ENCODE measurements at places on chromosomes 3 and 15.

DNA sequence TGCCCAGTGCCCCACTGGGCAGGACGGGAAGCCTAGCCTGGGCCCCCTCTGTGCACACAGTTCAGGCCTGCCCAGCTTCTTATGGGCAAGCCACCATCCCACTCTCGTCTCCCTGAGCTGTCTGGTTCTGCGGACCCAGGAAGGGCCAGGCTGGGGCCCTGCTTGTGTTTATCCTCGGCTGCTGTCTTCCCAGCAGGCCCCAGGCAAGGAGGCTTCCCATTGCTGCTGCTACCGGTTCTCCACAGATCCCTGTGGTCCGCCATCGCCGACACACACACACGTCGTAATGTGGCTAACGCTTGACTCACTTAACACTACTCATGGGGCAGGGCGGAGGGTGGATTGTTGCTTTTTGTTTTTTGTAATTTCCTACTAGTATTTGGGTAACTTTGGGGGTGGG is 52.4 kb upstream of the SLC6A1 start:
- DNase-seq = peak; percentile 26

DNA sequence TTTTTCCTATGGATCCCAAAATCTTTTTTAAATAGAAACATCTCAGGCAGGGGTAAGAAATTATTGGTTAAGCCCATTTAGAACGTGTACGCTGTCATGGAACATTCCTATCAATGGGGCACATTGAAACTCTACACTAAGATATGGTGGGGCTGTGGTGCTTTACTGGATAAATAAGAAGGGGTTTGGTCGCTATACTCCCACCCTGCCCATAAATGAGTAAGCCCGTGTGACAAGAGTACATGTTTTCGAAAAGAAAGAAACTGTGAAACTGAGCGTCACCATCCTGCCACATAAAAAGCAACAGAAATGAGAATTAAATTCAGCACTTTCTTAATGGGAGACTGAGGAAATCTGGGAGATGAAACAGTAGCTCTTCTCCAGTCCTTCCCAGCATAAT is 929.7 kb upstream of the CFAP20DC start:
- DNase-seq = no peak

GRCh38 chr15:48823237-48823636 is 12.4 kb upstream of the CEP152 start:
- DNase-seq = no peak

- no peak for DNase-seq
Measured at GRCh38 chr3:23805210-23805632, 534 bp upstream of the UBE2E1 start.

GRCh38 chr3:159237226-159237625 is 435.4 kb downstream of the MFSD1 start:
- no peak for DNase-seq

- no peak for DNase-seq
Measured at GRCh38 chr3:134527037-134527436, 41.2 kb downstream of the CEP63 start.

DNA sequence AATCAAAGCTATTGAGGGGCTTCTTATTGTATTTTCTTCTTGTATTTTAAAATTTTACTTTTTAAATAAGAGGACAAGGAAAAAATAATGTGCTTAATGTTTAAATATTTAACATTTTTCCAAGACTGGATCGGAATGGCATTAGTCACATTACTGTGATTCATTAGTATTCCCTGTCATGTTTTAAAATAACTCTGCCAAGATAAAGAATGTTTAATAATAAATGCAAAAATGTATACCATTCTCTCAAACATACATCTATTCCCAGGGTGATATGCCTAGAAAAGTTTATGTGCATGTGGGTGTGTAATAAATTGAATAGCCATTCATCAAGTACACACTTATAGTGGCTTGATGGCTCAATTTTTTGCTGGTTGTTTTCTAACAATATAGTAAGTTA is 936.1 kb downstream of the PLOD2 start:
- no peak for DNase-seq

GRCh38 chr3:13375464-13375863 is 44.7 kb downstream of the NUP210 start:
- DNase-seq = no peak

- DNase-seq = no peak
Measured at GRCh38 chr3:41169023-41169422, 30.3 kb upstream of the CTNNB1 start.

DNA sequence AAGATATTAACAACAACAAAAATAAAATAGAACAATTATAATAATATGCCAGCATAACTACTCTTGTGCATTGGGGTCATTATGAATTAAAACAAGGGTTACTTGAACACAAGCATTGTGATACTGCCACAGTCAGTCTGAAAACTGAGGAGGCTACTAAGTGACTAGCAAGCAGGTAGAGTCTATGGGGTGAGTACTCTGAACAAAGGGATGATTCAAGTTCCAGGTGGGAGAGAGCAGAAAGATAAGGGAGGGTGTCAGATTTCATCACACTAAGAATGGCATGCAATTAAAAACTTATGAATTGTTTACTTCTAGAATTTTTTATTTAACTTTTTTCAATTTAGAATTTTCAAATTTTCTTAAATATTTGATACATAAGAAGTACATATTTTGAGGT is 754.4 kb upstream of the GOLIM4 start:
- no peak for DNase-seq

- DNase-seq = peak; percentile 92
Measured at GRCh38 chr3:47824541-47825473, 21.9 kb downstream of the DHX30 start.

DNA sequence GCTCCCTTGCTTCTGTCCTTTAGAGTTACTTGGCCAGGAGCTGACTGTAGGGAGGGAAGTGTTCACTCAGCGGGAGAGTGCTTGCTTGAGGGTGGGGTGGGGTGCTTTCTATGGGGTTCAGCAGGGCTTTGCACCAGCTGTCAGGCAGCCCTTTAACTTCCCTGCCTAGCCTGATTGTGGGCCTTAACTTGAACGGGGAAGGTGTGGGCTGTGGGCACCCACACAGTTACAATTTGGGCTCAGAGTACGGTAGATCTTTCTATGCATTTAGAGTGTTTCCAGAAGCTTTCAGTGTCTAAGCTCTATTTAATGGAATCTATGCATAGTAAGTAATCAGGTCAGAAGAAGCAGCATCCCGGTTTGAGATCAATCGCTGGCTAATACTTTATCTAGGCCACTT is 48.2 kb upstream of the SKOR1 start:
- DNase-seq = no peak

DNA sequence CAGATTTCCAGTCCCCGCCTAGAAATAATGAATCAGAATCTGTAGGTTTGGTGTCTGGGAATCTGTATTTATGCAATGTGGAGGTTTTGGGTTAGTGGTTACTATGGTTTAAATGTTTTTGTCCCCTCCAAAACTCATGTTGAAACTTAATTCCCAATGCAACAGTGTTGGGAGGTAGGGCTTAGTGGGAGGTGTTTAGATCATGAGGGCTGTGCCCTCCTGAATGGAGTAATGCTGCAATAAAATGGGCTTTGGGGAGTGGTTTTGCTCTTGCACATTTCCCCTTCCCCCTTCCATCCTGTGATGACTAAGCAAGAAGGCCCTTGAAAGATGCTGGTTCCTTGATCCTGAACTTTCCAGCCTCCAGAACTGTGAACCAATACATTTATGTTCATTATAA is 9.2 kb upstream of the RFC4 start:
- no peak for DNase-seq

DNA sequence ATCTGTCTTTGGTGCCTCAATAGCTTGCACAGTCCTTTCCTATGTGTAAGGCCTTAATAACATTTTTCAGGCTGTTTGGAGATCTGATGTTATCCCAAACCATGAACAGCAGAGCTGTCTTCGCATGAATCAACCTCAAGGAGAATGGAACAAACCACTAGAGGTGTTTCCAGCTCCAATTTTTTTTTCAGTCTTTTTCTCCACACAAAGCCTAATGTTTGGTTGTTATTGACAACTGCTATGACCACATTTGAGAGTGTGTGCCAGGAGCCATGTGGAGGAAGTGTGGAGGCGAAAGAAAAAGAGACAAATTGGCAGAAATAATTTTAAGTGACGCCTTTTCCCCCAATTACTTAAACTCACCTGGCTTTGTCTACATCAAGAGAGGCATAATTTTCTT is 38.7 kb downstream of the RTP4 start:
- DNase-seq = no peak

- peak; percentile 82 for DNase-seq
Measured at GRCh38 chr3:194577986-194578905, 55.0 kb downstream of the TMEM44 start.

GRCh38 chr3:41338276-41338675 is 139.0 kb downstream of the CTNNB1 start:
- DNase-seq = no peak

DNA sequence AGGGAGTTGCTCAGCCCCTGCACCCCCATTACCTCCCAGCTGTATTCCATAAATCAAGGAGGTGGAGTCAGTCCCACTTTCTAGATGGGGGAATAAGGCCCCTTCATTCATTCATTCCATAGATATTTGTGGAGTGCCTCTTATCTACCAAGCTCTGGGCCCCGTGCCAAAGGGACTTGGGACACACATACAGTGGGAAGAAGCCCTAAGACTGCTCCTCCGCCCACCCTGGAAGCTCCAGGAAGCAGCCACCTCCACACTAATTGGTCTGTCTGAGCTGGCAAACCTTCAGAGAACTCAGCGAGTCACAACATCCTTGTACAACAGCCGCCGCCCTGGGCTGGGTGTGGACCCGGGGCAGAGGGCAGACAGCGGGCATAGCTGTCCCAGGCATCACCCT is 6.4 kb downstream of the STRA6 start:
- DNase-seq = peak; percentile 80

GRCh38 chr3:51930439-51930838 is 11.3 kb downstream of the RRP9 start:
- DNase-seq = no peak

DNA sequence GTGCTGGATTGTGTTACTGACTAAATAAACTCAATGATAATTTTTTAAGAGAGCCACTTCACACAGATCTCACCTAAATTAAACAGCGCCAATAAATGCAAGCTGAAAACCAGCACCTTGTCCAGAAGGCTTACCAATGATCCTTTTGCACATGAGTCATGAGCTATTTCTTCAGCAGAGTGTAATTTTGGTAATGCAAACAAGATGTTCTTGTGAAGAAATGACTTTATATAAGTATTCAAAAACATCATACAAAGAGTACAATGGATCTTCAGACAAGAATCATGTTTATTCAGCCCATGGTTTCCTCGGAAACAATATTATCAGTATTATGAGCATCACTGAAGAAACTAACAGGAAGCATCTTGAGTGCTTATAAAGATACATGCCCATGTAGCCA is 263.8 kb upstream of the UBE2E2 start:
- no peak for DNase-seq

- peak; percentile 83 for DNase-seq
Measured at GRCh38 chr3:124032311-124032880, 40.5 kb upstream of the ROPN1 start.

DNA sequence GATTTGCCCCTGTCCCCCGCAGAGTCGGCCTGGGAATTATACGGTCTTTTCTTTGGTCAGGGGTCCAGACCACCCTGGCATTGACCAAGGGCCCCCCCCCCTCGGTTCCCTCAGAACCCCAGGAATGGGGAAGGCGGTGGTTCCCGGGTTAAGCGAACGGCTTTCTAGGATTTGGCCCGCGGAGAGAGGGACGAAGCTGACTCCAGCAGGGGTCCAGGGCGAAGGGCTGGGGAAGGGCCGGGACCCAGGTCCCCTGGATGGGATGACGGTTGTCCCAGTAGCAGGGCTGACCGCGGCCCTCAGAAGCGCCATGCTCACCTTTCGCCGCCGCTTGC is 274 bp downstream of the RRP9 start:
- no peak for DNase-seq

- DNase-seq = peak; percentile 86
Measured at GRCh38 chr3:156151824-156152428, 31.5 kb downstream of the KCNAB1 start.

DNA sequence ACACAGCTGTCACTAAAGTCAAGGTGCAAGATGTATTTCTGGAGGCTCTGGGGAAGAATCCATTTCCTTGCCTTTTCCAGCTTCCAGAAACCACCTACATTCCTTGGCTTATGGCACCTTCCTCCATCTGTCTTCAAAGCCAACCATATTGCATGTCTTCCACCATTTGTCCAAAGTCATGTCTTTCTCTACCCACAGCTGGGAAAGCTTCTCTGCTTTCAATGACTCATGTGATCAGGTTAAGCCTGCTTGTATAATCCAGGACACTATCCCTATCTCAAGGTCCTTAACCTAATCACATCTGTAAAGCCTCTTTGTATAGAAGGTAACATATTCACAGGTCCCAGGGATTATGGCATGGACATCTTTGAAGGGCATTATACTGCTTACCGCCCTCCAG is 14.2 kb downstream of the ARHGAP31 start:
- no peak for DNase-seq

DNA sequence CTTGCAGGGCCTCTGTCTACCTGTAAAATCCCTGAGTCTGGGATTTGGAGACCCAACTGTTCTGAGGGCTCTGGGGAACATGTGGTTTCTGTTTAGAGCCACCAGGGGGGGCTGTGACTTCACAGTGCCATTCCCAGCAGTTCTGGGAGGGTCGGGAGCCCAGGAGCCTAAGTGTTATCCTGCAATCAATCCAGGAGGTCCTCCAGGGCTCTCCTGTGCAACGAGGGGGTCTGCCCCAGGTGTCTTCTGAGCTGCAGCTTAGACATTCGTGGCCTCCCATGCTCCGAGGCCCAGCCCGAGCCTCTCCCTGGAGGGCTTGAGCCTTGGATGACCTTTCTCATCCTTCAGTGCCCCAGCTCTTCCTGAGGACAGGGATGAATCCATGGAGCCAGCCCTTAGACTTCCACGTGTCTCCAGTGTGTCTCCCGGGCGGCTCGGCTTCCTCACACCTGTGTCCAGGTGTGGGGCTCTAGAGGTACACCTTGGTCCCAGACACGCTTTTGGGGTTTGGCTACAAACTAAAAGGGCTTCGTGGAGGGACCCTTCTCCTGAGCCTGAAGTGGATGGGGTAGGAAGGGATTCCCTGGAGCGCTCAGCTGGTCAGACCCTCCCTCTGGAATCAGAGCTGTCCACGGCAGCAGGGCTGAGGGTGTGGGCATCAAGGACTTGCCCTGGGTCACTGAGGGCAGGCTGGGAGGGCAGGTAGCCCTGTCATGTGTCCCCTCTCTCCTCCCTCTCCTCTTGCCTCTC is 20.3 kb upstream of the ABTB1 start:
- peak; percentile 79 for DNase-seq

- no peak for DNase-seq
Measured at GRCh38 chr3:45275006-45275704, 49.1 kb upstream of the TMEM158 start.

DNA sequence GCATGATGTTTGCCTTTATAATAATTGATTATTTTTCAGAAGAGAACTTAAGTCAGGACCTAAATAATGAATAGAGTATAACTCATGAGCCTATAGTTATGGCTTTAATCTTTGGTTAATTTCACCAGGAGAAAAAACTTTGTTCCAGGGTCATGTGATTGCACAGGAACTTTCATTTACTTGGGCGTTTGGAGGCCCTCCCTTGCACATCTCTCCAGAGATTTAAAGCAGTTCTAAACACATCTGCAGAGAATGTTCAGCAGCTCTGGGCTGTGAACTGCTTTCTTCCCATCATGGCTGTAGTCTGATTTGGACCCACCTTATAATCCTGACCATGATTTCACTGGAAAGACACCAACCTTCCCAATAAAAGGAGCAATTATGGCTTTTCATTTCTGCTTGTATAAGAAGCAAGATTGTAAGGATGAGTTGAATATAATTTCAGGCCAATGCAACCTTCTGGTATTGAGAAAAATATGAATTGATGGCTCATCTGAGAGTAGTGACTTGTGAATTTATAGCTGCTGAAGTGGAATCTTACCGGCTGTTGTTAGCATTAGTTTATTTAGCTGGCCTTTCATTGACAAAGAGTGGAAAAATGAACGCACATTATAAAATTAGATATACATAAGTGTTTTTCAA is 80.9 kb upstream of the PRTG start:
- DNase-seq = no peak

Measured in right cardiac atrium (tissue), 5 donors.